Prostate gland (tissue), 2 donors: ENCODE measurements at places on chromosomes 13 and 19. TPM values are rescaled to one million over a fixed set of nuclear protein-coding genes. Genes with fewer than 3 reads are reported as not detected.

- no peak for DNase-seq
Measured at GRCh38 chr13:47472516-47472915, 528.6 kb downstream of the SUCLA2 start.

DNA sequence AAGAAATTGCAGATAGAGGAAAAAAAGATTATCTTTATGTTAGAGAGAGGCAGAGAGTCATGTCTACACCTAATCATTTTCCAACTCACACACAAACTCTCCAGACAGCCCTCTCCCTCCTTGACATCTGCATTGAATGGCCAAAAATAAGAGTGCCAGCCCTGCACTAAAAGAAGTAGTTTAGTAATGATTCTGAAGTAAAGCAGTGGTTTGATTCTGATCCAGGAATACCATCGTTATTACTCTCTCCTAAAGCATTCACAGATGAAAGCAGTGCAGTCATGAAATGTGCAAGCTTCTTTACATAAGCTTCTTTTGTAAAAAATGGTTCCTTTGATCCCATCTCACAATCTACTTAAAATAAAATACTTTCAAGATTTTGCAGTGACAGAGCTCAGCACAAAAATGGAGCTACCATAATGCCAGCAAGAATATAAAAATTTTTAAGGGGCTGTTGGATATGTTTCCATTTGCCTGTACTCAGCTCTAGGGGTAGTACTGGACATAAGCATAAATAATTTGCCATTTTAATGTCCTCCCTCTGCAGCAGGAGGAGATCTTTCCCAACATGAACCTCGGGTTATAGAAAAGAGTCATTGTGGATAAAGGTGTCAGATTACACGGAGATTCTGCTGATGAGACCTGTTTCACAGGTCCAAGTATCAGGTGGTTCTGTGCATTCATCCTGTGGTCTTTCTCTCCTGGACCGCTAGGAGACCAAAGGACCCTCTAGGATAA, 406.3 kb downstream of the DCT start:
- no peak for DNase-seq

GRCh38 chr19:13985771-13986347, 20.3 kb downstream of the RFX1 start:
- no peak for DNase-seq

DNA sequence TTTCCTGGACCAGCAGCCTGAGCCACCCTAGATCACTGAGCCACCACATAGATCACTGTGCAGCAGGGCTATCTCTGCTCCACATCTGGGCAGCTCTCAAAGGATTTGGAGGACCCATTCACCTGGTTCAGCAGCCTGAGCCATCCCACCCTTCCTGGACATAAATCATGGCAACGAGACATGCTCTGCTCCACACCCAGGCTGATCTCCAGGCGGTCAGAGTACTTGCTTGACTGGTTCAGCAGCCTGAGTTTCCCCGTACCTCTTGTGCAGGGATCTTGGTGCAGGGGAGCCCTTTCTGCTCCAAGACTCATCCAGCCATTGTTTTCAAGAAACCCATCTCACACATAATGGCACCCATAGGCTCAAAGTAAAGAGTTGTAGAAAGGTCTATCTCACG, 195.3 kb downstream of the LIG4 start:
- no peak for DNase-seq

- no peak for DNase-seq
Measured at GRCh38 chr19:53894707-53895106, 12.7 kb downstream of the PRKCG start.

GRCh38 chr19:45307361-45307760, 15.3 kb downstream of the CKM start:
- DNase-seq: no peak

GRCh38 chr19:924553-925086, 1.2 kb upstream of the ARID3A start:
- DNase-seq: no peak

The ZNF528 gene
- total RNA-seq: 45.3 TPM

GRCh38 chr19:49851456-49852259, 699 bp downstream of the PTOV1 start:
- DNase-seq: no peak

DNA sequence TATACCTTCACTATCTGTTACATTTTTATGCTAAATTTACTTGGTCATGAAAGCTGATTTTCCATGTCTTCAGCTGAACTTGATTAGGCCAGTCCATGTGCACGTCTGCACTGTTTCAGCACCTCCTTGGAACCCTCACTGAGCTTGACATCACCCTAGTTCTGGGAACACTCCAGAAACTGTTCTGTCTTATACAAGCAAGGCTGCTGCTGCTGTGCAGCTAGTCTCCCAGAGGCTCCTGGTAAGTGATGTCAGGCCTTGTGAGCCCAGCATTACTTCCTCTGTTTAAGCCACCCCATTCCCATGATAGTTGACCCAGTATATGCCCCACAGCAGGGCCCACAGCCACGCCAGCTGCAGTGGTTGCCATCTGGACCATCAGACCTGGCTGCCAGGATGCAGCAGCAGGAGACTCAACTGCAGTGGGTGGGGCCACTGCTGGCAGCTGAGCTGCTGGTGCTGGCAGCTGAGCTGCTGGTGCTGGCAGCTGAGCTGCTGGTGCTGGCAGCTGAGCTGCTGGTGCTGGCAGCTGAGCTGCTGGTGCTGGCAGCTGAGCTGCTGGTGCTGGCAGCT, 90.5 kb upstream of the AKAP11 start:
- DNase-seq: no peak

The ZNF560 gene
- total RNA-seq: 5.9 TPM

The HCST gene
- 4.9 TPM for total RNA-seq

- no peak for DNase-seq
Measured at GRCh38 chr13:97110936-97111335, 111.2 kb upstream of the MBNL2 start.

GRCh38 chr13:94433055-94433961, 46.2 kb downstream of the DCT start:
- DNase-seq: no peak

GRCh38 chr13:29434217-29434945, 161.1 kb downstream of the SLC7A1 start:
- no peak for DNase-seq

DNA sequence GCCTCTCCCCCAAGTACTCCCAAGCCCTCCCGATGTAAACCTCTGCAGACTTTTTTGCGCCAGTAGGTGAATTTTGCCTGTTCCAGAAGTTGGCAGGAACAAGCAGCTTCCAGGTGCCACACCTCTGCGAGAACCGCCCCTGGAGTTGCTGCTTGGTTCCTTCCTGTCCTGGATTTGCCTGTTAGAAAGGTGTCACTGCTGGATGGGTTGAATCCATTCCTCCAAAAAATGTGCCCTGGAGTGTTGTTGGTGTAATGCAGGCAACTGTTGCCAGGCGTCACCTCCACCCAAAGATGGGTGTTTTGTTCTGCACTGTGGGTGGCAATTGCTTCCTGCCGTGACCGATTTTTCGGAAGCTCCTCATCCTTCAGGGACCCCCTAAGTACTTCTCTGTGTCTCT, 5.7 kb downstream of the PGPEP1 start:
- DNase-seq: no peak

- DNase-seq: no peak
Measured at GRCh38 chr19:585551-586110, 4.0 kb upstream of the HCN2 start.

The CYP2A6 gene
- not detected for total RNA-seq

The LILRA1 gene
- 1.7 TPM for total RNA-seq

DNA sequence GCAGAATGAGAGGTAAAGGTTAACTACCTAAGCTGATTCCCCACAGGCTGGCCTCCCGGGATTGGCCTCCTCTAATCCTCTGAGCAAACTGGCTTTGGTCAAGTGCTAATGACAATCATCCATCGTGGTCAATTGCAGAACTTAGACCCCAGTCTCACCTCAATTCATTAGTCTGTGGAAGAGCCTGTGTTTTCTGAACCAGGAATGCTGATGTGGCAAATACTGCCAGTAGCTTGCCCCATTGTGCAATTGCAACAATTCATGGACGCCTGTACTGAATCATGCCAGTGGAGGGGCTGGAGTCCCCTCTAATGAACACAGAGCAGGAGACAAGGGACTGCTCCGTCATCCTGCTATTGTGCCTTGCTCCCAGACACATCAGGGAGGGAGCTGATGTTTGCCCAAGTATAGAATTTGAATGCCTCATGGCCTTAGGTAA, 1256.5 kb downstream of the EFNB2 start:
- no peak for DNase-seq
